Stimulated activated CD4-positive, alpha-beta T cell treated with anti-CD3 and anti-CD28 coated beads, TNF-alpha, amount 100 ng/mL, for 48 hours (primary cell): ENCODE measurements at places on chromosomes 16 and 17.

GRCh38 chr16:74029115-74029792 is 267.4 kb upstream of the PSMD7 start:
- no peak for DNase-seq

- DNase-seq, result no peak
Observed at GRCh38 chr16:80718480-80719220, 85.7 kb downstream of the CDYL2 start.

DNA sequence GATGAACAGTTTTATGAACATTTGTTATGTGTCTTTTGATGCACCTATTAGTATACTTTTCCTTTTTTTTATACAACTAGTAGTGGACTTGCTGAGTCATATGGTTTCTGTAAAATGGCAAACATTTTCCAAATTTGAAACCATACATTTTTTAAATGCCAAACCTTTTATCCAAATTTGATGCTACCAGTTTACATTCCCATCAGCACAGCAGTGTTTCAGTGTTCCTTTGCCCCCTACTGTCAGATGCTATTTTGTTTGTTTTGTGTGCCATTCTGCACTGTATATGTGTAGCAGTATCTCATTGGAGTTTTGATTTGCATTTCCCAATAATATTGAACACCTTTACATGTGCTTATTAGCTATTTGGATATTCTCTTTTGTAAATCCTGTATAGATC is 219.4 kb downstream of the TANC2 start:
- DNase-seq, result no peak

DNA sequence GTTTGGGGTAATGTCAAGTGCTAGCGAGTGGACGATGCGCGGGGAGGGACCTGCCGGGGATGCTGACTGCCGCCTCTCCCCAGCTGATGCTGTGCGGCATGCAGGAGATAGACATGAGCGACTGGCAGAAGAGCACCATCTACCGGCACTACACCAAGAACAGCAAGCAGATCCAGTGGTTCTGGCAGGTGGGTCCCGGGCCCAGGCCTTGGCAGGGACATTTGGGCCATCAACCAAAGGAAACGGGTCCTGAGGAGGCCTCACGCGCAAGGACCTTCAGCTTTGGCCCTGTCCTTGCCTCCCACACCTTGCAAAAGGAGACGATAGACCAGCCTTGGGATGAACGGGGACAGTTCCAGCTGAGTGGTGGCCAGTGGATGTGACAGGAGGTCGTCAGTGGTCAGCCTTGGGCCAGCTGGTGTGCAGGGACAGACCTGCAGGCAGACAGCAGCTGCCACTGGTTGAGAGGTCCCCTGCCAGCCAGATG is 13.6 kb upstream of the CLEC18A start:
- no peak for DNase-seq

GRCh38 chr17:59637611-59638310 is 18.1 kb downstream of the CLTC start:
- no peak for DNase-seq

GRCh38 chr16:85631802-85632393 is 18.8 kb downstream of the GSE1 start:
- DNase-seq, result no peak

- peak; percentile 78 for DNase-seq
Observed at GRCh38 chr16:1002399-1003166, 21.0 kb downstream of the SOX8 start.

DNA sequence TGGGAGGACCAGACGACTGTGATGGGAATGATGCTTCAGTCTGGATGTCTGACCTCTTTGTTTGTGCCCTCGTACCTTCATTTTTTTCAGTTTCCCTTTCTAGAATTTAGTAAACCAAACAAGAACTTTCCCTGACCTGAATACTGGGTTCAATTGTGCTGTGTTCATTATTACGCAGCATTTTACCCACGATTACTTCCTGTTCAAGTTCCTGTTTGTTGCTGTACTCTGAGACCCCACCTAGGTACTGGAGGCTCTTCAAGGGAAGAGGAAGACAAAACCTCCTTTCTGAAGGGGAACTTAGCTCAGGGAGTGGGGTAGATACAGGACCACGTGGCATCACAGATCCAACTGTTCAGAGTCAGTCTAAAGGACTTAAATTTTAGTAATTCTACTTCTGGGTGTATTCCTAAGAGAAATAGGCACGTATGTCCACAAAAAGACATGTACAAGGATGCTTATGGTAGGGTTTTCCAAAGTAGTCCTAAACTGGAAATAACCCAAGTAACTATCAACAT is 9.2 kb upstream of the PRKCB start:
- no peak for DNase-seq

- no peak for DNase-seq
Observed at GRCh38 chr16:7057458-7057857, 275.2 kb upstream of the RBFOX1 start.

- DNase-seq, result no peak
Observed at GRCh38 chr16:49458243-49458642, 84.6 kb downstream of the C16orf78 start.

GRCh38 chr16:8849411-8850011 is 19.3 kb downstream of the CARHSP1 start:
- DNase-seq, result no peak

DNA sequence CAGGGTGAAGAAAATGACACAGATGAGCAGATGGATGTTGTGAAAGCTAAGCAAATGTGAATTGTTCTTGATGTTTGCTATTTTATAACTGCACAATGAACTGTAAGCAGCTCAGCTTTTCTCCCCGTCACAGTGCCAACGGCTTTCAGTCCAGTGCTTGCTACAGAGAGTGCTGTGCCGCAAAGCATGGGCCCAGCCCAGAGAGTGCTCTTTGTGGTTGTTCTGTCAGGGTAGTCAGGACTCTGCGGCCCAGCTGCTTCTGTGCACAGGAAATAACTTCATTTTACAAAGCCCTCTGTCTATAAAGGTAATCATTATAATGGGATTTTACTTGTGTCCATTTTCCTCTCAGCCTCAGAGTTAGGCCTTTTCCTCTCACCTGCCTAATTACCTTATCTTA is 39.1 kb downstream of the CDRT15 start:
- no peak for DNase-seq

GRCh38 chr17:70968302-70968701 is 799.0 kb downstream of the KCNJ2 start:
- DNase-seq, result no peak
